Endothelial cell of umbilical vein (primary cell): ENCODE measurements at places on chromosomes 5 and 9. TPM values are rescaled to one million over a fixed set of nuclear protein-coding genes. Genes with fewer than 3 reads are reported as not detected.

Gene ARL14EPL
- 0.58 TPM in 1 of 2 replicates, not detected in the other for total RNA-seq

Gene DNAI1
- total RNA-seq = not detected in 2 replicates

Gene ADRB2
- 0.60 and 0.86 TPM in 2 replicates for total RNA-seq

Gene PCDHB13
- total RNA-seq = 0.65 and 0.77 TPM in 2 replicates

Gene HK3
- not detected in 2 replicates for total RNA-seq

Gene LECT2
- total RNA-seq = not detected in 2 replicates

Gene DNAJC18
- 51.1 and 52.6 TPM in 2 replicates for total RNA-seq

Gene NUTM2F
- total RNA-seq = not detected in 2 replicates

Gene ZNF366
- 4.1 and 4.6 TPM in 2 replicates for total RNA-seq

Gene TMEM250
- total RNA-seq = 47.4 and 49.9 TPM in 2 replicates

Gene GABRP
- total RNA-seq = 0.66 and 0.72 TPM in 2 replicates

Gene IL9
- not detected in 2 replicates for total RNA-seq

Gene FBLL1
- 0.44 and 0.48 TPM in 2 replicates for total RNA-seq

Gene SLC34A3
- total RNA-seq = not detected in 2 replicates

Gene LHX3
- not detected in 2 replicates for total RNA-seq

Gene PRRX2
- total RNA-seq = 0.32 and 0.77 TPM in 2 replicates

Gene FCN1
- not detected in 2 replicates for total RNA-seq

Gene CTSV
- total RNA-seq = 0.83 and 1.3 TPM in 2 replicates

Gene CDHR2
- total RNA-seq = not detected in 2 replicates

Gene RGS3
- total RNA-seq = 407 and 416 TPM in 2 replicates

Gene SLC4A9
- total RNA-seq = not detected in 2 replicates

Gene C1QTNF2
- total RNA-seq = 0.53 TPM in 1 of 2 replicates, not detected in the other

Gene CTXN3
- not detected in 2 replicates for total RNA-seq

Gene FRMPD1
- total RNA-seq = not detected in 2 replicates

Gene TOMM5
- total RNA-seq = 145 and 147 TPM in 2 replicates

Gene NOXA1
- total RNA-seq = 0.91 and 1.3 TPM in 2 replicates

Gene IL13
- total RNA-seq = not detected in 2 replicates

Gene ADAMTS19
- total RNA-seq = not detected in 2 replicates

Gene STK32A
- not detected in 2 replicates for total RNA-seq

Gene ZDHHC12
- total RNA-seq = 28.8 and 31.1 TPM in 2 replicates

Gene C9
- 0.44 TPM in 1 of 2 replicates, not detected in the other for total RNA-seq

Gene CARD9
- total RNA-seq = 0.16 and 0.71 TPM in 2 replicates

Gene CFAP90
- not detected in 2 replicates for total RNA-seq

Gene PCDHB8
- 0.53 TPM in 1 of 2 replicates, not detected in the other for total RNA-seq
